ENCODE measurements at places on chromosomes 4 and X.

DNA sequence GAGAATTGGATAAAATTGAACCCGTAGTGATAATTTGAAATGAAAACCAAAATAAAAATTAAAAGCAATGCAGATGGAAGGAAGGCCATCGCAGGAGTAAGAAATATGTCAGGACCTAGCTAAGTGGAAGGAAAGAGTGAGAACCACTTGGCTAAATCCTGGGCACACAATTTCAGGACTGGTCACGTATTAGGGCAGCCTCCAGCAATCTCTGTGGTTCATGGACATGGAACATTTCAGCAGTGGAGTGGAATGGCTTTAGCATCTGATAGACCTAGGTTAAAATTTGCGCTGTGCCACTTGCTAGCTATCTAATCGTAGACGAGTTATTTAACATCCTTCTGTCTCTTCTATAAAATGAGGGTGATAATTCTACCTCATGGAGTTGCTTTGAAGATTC, 71.1 kb downstream of the DCK start:
- DNase-seq: no peak

DNA sequence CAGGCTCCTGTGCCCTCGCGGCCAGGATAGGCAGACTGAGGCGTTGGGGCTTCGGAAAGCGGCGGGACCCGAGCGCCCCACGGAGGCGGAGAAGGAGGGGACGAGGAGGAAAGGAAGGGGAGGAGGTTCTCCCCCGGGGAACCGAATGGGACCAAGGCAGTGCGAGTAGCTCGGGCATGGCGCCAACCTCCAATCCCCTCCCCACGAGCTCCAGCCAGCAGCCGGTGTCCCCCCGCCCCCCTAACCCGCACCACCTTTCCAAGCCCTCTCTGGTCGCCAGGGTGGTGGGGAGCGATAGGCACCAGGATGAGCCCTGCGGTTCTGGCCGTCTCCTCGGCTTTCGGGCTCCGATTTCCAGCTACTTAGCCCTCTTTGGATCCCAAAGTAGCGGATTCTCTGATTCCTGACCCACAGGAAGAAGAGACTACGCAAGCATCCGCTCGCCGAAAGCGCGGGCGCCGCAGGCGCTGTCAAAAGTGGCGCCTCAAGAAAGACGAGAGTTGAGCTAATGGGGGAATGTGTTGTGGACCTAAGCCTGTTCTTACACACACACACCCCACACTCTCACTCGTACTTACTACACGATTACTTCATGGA, 15.2 kb upstream of the ZIC3 start:
- no peak for DNase-seq

- no peak for DNase-seq
These were observed 49.3 kb upstream of the EOLA2 start for GRCh38 chrX:149987613-149988012.

DNA sequence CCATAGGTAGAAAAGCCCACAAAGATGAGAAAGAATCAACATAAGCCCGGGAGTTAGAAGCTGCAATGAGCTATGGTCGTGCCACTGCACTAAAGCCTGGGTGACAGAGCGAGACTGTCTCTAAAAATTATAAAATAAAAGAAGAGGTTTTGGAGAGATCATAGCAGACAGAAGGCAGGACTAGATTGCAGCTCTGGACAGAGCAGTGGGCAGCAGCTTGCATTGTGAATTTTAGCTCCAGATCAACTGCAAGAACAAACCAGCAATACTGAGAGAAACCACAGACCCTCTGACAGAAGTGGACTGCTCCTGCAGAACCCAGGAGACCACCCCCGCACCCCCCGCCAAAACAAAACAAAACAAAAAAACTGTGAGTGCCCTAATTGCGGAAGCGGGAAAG, 30.6 kb downstream of the SOWAHB start:
- no peak for DNase-seq

- peak; percentile 2 for DNase-seq
These were observed 7.2 kb downstream of the PGAM4 start for GRCh38 chrX:77962068-77962902.

- DNase-seq: no peak
These were observed 13.4 kb downstream of the PDE5A start for GRCh38 chr4:119615068-119615719.

Data from activated CD4-positive, alpha-beta T cell treated with anti-CD3 and anti-CD28 coated beads for 4 hours (primary cell).